Effector memory CD8-positive, alpha-beta T cell (primary cell): ENCODE measurements at places on chromosomes 1 and 21.

GRCh38 chr1:152110365-152110859 is 4.8 kb downstream of the TCHH start:
- no peak for DNase-seq

DNA sequence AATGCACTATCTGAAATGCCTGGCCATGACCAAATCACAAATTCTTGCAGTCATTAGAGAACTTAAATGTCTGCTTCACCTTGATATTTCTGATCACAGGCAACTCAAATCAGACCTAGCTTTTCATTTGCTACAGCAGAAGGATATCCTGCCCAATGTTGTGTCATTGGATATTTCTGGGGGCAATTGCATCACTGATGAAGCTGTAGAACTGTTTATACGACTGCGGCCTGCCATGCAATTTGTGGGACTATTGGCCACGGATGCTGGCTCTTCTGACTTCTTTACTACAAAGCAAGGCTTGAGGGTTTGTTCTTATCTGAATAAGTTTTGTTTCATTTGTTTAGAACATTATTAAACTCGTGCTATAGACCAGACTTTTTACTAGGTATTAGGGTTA is 14.9 kb downstream of the ZYG11A start:
- no peak for DNase-seq

- DNase-seq: no peak
These were observed 145.5 kb upstream of the NRIP1 start for GRCh38 chr21:15210235-15210678.

DNA sequence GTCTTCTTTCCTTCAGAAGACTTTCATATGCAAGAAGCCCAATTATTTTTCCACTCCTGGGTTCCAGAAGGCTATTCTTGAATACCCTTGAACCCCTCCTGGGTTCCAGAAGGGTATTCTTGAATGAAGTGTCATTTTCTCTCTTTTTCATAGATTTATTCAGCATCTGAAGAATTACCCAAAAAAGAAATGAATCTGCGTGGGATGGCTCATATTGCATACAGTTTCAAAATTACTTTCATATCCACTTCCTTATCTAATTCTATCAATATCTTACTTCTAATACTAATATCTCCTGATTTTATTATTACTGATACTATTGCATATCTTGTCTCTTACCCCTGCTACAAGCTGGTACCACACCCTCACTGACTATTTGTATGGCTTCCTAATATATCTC is 22.6 kb upstream of the RABGAP1L start:
- no peak for DNase-seq

DNA sequence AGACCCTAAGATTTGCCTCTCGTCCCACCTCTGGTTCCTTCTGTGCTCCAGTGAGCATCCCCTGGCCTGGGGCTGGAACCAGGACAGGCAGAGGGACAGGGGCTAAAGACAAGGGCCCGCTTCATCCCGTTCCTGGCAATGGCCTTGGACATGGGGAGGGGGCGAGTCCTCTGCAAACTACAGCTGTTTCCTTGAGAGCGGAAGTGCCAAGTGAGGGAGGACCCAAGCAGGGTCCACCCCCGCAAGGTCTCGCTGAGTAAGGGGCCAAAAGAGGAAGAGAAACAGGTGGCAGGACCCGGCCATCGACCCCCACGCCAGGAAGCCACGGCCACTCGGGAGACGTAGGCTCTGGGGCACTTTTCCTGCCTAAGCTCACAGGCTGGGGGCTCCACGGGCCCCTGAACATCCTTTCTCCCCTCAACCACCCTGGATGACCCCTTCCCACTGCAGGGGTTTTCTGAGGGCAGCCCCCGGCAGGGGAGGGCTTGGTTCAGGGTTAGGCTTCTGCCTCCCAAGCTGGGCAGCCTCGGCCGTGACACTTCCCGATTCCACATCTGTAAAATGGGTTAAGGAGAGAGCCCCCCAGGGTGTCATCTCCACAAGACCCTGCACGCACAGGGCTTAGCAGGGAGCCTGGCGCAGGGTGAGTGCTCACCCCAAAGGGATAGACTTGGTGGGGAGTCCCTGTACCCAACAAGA is 17.9 kb upstream of the PLEKHG5 start:
- no peak for DNase-seq

GRCh38 chr1:105700723-105701122 is 1355.8 kb upstream of the PRMT6 start:
- no peak for DNase-seq

GRCh38 chr1:99441299-99442095 is 177.2 kb downstream of the PLPPR4 start:
- no peak for DNase-seq

- DNase-seq: no peak
These were observed 49.3 kb downstream of the STUM start for GRCh38 chr1:226597616-226598454.

DNA sequence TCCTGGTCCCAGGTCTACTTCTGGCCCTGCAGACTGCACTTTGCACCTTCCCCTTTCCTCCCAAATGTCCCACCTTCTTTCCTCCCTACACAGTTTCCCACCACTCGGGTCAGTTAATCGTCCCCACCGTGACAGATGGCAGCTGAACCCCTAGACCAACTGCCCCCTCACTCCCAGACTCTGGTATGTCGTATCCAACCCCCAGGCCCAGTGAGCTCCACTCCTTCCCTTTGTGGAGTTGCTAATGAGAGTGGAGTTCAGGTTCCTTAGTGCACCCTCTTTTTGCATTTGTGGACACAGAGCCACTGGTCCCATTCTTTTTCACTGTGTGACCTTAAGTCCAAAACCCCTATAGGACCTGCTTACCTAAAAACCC is 1.8 kb downstream of the MAN1C1 start:
- no peak for DNase-seq

DNA sequence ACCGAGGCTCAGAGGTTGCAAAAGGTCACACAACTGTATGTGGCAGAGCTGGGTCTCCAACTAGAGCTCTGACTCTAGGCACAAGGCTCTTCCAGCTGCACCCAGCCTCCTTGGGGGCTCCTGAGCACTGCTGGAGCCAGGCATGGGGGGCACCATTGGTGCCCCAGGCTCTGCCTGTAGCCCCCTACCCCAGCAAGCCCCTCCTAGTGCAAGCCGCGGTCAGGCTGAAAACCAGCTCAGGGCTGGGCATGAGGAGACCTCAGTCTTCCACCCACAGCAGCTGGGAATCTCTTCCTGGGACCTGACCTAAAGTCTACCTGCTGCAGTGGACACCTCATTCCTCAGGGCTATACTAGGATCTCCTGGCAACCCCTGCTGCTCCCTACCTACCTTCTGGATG is 14.6 kb downstream of the TNNT2 start:
- no peak for DNase-seq

- no peak for DNase-seq
These were observed 51.7 kb upstream of the AJAP1 start for GRCh38 chr1:4602462-4603294.

- DNase-seq: no peak
These were observed 369.1 kb upstream of the ADGRL2 start for GRCh38 chr1:81431624-81432000.

- DNase-seq: no peak
These were observed 100.9 kb upstream of the MARK1 start for GRCh38 chr1:220426989-220427388.

- DNase-seq: no peak
These were observed 714 bp upstream of the ST6GALNAC5 start for GRCh38 chr1:76866566-76866965.

- DNase-seq: no peak
These were observed 150.2 kb downstream of the PRDM16 start for GRCh38 chr1:3219005-3219790.

DNA sequence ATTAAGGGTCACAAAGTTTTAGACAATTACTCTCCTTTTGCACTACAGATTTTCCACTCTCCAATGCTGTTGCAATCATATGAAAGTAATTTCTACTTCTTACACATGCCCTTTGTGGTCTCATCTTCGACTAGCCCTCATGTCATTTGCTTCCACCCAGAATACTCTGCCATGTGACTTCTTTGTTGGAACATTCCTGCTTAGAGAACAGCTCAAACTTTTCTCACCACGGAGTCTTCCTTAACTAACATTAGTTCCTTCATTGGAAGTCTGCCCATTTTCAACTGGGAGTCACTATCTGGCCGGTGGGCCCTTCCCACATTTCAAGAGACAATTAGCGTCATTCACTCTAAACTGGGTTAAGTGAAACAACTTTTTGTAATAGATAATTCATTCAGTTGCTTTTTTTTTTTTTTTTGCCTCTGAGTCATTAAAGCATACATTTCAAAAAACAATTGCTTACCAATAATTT is 142.6 kb upstream of the PALMD start:
- no peak for DNase-seq

DNA sequence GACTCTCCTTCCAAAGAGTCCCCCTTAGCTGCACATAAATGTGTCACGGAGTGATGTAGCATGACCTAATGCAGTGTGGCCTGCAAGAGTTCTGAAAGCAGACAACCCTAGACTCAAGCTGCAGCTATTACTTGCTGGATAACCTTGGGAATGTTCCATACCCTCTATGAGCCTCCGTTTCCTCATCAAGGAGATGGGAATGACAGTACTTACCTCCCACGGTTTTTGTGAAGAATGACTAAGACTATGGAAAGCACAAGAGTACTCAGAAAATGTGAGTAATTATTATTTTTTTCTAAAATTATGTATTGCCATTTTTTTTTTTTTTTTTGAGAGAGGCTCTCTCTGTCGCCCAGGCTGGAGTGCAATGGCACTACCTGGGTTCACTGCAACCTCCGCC is 3.0 kb downstream of the TTC39A start:
- no peak for DNase-seq

- no peak for DNase-seq
These were observed 372.2 kb upstream of the PKN2 start for GRCh38 chr1:88311907-88312306.

- DNase-seq: no peak
These were observed 251.8 kb downstream of the CRB1 start for GRCh38 chr1:197519741-197520334.

DNA sequence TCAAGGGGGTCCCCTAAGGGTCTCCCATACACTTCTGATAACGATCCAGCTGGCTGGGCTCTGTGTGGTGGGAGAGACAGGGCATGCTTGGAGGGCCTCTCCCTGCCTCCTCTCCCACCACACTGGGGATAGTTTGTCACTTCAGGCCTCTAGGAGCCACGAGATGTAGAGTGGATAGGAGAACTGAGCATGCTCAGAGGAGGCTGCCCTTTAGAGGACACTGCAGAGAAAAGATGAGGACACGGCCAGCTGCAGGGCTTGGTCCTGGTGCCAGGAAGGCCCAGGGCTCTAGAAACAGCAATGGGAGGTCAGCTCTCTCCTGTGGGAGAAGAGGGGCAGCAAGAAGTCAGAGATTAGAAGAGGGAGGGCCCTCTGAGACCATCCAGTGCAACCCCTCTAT is 25.7 kb downstream of the SLC9A1 start:
- no peak for DNase-seq

- no peak for DNase-seq
These were observed 87.6 kb downstream of the DRAM2 start for GRCh38 chr1:111052246-111052645.

GRCh38 chr21:43341378-43342161 is 85.4 kb downstream of the SIK1 start:
- DNase-seq: no peak

DNA sequence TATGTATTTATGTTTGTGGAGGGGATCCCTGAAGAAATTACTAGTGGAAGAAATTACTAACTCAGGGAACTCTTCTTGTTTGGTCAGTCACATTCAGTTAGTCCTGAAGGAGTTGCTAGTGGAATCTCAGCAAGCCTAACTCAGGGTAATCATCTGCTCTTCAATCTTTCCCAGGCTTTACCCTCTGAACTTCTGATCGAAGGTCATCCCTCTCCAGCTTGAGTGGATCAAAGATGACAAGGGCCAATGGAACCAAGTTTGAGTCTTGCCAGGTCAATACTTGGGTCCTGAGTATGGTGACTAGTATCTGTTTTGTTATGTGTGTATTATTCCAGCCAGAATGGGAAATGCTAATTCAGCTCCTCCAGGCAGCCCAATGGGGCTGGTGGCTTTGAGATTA is 49.3 kb downstream of the CFH start:
- no peak for DNase-seq

- DNase-seq: no peak
These were observed 9.2 kb upstream of the OVGP1 start for GRCh38 chr1:111436726-111437125.

DNA sequence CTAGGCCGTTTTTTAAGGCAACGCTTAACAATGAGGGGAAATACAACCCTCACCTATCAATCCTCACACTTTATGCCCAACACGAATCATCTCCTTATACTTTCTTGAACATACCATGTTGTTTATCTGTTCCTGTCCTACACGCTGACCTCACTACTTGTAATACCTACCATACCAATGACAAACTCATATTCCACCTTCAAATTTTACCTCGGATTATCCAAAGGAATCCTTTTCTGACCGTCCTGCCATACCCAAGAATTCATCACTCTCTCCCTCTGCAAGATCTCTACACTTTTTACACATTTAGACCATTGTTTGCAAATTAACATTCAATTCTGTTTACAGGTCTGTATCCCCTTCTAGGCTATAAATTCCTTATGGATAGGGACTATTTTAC is 64.4 kb upstream of the GUCA2A start:
- no peak for DNase-seq

DNA sequence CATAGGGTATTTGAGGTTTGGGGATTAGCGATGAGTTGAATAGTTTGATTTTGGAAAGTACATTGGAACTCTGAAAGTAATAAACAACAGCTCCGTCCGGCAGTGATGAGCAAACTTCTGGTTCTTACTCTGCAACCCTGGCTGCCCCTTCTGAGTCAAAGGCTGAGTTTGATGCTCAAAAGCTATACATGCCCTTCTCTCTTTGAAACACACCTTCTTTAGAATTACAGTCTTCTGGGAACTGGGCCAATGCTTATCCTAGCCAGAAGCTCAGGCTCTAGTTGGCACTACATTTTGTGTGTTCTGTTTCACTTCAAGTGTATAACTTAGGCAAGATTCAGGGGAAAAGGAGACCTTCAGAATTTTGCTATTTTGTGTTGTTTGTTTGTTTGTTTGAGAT is 9.3 kb downstream of the AHCYL1 start:
- no peak for DNase-seq

DNA sequence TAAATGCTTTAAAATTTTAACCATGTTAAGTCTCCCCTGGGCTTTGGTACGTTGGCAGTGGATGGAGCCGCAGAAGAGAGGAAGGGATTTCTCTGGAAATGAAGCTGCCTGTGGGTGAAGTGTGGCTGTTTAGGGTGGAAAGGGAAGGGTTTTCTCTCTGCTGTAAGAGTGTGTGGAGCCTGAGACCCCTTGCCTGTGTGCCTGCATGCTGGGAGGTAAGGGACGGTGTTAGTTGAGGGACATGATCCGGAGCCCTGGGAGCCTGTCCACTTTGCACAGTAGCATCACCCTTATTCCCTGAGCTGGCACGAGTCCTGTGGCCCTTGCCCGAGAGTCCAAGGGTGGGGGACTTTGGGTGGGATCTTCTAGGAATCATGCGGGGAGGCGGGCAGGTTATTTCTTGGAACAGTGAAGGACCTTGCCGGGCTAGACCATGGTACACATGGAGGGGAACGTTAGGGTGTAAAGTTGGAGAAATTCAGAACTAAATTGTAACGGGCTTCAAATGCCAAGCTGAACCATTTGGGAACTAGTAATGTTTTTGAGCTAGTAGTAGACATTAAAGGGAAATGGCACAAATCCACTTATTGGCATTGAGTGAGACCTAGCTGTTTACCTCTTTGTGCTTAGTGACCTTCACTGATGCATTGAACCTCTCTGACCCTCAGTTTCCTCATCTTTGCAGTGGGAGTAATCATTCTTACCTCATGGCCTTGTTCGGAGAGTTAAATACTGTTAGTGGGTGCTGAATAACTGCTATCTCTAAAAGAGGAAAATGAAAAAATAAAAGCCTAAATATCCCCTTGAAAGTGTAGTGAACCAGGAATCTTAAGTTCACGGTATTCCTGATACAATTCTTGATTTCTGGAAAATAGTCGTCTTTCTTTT is 3.5 kb downstream of the GALNT2 start:
- DNase-seq: no peak
